ENCODE measurements at places on chromosomes 1 and 21.

DNA sequence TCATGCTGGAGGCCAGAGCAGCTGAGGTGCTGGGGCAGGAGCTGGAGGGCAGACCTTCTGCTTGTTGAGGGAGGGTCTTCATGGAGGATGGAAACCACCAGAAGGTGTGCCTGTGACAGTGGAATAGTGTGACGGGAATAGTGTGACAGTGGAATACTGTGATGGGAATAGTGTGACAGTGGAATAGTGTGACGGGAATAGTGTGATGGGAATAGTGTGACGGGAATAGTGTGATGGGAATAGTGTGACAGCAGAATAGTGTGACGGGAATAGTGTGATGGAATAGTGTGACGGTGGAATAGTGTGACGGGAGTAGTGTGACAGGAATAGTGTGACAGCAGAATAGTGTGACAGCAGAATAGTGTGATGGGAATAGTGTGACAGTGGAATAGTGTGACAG is 325.1 kb downstream of the HHAT start:
- DNase-seq = no peak

- no peak for DNase-seq
These were observed 25.6 kb downstream of the H6PD start for GRCh38 chr1:9260059-9260766.

- DNase-seq = no peak
These were observed 27.8 kb downstream of the DIPK1A start for GRCh38 chr1:92933459-92933858.

DNA sequence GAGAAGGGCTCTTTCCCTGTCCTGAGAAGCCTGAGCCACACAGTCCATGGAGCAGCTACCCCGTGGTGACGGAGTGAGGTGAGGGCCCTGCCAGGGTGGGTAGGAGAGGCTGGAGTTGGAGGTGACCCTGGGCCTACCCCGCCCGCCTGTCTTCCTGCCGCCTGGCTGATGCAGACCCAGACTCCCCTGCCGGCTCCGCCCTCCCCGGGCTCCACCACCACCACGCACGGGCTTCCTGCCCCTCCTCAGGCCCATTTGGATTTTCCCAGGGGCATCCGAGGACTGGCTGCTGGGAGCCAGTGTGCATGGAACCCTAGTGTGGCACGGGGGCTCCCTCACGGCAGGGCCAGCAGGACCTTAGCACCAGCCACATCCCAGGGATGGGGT is 32.5 kb downstream of the PODN start:
- no peak for DNase-seq

DNA sequence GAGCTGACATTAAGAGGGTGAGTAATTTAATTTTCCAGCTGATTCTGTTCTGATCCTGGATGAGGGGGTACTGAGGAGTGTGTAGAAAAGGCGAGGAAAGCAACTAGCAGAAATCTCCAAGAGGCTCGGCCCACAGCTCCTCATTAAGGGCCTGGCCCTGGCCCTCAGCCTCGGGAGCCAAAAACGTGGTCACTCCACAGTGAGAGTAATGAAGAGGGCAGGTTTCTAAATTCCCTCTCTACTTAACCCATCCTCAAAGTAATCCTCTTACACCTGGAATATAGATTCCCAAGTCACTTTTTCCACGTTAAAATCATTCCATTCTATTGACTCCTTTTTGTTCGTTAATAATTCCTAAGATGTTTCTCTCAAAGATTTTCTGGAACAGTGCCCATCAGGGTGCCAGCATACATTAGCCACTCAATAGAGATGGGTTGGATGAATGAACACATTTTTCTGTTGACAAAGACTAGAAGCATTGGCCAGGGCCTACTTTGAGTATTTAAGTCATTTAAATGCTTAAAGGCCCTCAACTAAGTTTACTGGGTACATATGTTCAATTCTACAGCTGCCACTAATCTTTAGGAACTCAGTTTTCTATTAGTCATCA is 1.1 kb upstream of the COL11A1 start:
- no peak for DNase-seq

DNA sequence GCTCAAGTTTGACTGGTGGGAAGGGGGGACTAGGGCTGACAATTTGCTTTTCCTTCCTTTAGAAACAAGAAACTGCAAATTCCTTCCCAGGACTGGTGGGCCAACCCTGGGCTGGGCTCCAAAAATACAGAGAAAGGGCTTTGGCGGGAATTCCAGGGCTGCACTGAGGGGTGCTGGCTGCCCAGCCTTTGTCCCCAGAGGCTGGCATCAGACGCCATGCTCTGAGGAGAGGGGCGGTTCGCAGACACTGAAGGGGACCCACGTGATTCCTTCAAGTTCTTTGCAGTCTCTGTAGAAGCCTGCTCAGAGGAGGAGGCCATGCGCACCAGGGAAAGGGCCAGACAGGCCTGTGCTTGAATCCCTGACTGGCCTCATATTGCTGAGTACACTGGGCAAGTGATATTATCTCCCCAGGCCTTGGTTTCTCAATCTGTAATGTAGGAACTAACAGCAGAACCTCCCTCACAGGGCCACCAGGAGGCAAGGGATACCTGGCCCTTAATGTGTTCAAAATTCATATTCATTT is 119.5 kb downstream of the EPHB2 start:
- no peak for DNase-seq

DNA sequence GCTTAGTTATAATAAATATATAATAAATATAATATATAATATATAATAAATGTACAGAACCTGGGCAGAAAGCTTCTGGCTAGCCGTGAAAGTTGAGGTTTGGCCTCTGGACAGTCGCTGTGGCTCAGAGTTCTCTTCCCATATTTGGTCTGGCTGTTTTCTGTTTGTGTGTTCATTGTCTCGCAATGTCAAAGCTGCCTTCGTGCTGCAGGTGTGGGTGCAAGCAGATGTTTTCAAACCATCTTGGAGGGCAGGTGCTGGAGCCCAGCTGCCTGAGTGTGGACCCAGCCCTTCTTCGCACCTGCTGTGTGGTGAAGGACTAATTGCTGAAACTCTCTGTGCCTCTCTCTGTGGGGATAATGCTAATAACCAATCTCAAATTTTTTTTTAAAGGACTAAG is 3.6 kb upstream of the CSTB start:
- DNase-seq = no peak

GRCh38 chr21:32884062-32884461 is 112.5 kb upstream of the PAXBP1 start:
- DNase-seq = no peak

GRCh38 chr21:42413093-42413492 is 9.4 kb downstream of the UBASH3A start:
- DNase-seq = no peak

DNA sequence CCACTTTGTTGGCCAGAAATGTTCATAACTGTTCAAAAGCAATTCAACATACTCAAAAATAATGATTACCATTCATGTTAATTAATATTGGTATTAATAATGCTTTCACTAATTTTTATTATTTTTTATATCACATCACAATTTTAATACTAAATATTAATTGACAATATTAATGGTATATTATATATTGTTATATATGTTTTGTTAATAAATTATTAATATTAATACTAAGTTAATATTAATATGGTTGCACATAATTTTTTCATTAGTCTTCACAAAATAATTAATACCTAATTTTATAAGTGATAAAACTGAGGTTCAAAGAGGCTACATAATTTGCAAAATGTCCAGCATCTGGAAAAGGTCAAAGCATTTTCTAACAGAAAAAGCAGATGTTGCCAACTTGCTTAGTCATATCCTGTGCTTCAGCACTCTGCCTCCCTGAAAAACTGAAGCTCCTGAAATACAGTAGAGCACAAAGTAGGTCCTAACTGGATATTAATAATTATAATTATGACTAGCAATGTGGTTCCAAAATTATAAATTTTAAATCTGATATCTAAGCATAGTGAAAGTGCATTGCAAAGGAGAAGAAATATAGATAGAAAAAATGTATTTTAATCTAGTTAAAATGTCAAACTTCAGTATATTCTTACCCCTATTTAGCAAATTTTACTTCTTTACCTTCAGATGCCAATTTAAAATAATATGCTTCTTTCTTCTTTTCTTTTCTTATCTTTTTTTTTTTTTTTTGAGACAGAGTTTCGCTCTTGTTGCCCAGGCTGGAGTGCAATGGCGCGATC is 123.2 kb upstream of the TNFSF4 start:
- peak; percentile 14 for DNase-seq

DNA sequence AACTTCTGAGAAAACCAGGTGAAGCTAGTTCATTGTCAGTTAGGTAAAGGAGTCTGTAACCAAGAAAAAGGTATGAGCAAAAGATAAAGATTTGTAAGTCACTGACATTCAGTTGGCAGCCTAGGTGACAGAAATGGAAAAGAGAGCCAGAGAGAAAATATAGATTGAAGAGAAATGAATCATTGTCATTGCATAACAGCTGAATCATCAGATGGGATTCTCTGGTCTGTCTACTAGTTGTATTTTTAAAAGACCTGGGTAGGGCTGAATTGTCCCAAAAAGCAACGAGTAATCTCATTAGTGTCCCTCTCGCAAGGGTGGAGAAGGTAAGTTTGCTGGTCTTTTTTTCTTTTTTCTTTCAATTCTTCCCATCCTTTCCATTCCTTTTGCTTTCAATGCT is 36.6 kb downstream of the PTGS2 start:
- DNase-seq = no peak

DNA sequence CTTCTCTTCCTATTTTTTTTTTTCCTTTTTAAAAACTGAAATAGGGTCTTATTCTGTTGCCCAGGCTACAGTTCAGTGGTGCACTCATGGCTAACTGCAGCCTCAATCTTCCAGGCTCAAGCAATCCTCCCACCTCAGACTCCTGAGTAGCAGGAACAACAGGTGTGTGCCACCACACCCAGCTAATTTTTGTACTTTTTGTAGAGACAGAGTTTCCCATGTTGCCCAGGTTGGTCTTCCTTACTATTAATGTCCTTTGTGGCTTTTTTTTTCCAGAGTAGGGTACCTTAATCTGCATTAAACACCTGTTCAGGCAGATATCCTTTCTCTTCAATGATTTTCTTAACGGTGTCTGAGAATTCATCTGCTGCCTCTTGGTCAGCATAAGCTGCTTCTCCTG is 4.3 kb upstream of the KTI12 start:
- DNase-seq = no peak

- no peak for DNase-seq
These were observed 29.9 kb upstream of the PRDX6 start for GRCh38 chr1:173447224-173447623.

DNA sequence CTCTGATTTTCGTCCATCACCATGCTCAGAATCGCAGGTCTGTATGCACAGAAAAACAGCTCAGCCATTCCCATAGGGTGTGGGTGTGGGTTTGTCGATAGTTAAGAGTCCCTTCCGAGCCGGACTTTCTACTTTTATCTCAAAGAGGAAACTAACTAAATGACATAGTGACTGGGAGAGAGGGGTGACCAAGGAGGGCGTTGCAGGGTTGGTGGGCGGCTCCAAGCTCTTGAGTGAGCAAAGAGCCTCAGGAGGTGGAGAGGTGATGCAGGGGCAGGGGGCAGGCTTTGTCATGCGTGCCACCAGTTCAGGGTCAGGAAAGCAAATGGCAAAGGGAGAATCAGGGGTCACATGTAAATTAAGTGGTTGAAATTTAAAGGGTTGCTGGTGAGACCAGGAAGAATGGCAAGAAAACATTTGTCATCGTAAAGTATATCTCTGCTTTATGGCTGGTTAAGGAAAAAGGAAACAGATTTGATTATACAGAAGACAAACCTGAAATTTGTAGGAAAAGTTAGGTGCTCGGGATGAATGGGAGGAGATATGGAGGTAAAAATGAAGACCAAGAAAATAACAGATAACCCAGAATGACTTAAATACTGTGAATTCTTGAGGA is 249.0 kb downstream of the SETD4 start:
- DNase-seq = no peak

DNA sequence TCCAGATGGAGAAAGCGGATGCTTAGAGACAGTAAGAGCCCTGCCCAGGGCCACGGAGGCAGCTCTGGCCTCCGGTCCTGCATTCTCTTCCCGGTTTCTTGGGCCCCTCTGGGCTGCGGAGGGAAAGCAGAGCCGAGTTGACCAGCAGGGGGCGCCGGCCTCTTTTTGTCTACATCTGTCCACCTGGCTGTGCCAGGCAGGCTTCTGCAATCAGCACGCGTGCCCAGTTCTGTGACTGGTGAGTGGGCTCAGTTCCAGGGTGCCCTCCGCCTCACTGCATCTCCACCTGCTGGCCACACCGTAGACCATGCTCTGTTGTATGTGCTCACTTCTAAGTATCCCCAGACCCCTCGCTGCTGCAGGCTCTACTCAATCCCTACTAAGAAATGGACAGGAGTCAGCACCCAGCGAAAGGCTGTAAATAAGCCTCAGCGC is 6.7 kb upstream of the HUNK start:
- no peak for DNase-seq

DNA sequence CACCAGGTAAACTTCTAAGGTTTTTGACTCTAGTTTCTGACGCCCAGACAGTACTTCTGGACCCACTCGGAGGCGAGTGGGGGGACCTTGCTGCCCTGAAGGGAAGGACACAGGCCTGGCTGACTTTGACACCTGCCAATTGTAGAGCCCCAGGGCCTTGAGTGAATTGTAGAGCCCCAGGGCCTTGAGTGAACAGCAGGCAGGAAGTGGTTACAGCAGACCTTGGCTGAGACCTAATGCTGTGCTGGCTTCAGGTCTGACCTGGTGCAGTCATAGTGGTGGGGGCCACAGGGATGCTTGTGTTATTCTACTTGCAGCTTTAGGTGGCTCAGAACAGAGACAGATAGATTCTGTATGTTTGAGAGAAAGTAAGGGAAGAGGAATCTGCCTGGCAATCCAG is 344.3 kb downstream of the DUSP10 start:
- DNase-seq = no peak

- no peak for DNase-seq
These were observed 120.5 kb downstream of the UBR4 start for GRCh38 chr1:19089524-19089923.

GRCh38 chr1:1345384-1345783 is 3.8 kb downstream of the DVL1 start:
- DNase-seq = no peak

DNA sequence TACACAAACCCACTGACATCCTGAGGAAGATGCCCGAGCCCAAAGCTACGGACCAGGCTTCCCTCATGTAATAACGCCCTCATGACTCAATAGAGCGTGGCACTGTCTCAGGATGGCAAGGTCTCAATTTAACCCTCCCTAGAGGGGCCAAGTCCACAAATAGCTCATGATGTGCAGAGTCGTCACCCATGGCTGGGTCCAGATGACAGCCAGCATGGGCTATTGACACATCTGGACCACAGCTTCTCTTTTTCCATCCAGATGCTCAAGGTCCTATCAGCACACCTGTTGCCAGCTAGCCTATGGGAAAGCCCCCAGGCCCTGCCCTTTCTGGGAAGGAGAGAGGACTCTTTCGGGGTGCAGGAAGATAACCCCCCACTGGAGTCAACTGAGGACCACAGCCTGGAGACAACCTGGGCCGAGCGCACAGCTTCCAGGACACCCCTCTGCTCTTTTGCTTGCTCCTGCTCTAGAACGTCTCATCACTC is 2.8 kb downstream of the LAPTM5 start:
- no peak for DNase-seq

DNA sequence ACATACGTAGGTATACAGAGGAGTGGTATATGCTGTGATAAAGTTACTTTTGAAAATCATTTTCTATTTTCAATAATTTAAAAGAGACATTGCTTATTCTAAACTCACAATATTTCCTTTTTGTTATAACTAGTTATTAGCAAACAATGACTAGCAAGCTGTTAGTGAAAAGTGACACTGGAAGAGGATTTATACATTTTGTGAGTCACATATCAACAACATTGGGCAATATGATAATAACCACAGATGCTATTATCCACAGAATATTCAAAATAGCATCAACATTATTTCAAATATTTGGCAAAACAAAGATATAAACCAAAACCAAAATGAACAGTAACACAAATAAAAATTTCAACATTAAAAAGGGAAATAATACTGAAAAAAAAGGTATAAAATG is 104.0 kb upstream of the HP1BP3 start:
- DNase-seq = no peak

All from AG04449 (cell line).